ENCODE measurements at places on chromosomes 3 and 15.

DNA sequence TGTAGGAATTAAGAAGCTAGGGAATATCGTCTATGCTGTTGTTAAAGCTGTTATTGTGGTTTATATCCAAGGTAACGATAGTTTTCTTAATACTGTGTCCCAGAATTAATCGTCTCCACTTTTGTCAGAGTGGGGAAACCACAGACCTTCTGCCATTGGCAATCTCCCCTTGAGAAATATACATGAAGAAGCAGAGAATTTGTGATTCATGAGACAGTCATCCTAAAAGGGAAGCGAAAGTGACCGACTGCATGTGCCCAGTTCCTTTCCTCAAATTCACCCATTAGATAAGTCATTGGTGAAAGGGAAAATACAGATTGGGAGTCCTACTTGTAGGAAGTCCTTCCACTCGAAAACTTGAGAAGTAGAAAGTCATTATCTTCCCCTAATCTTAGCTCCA is 26.6 kb downstream of the DIPK2A start:
- peak; percentile 72 for DNase-seq

DNA sequence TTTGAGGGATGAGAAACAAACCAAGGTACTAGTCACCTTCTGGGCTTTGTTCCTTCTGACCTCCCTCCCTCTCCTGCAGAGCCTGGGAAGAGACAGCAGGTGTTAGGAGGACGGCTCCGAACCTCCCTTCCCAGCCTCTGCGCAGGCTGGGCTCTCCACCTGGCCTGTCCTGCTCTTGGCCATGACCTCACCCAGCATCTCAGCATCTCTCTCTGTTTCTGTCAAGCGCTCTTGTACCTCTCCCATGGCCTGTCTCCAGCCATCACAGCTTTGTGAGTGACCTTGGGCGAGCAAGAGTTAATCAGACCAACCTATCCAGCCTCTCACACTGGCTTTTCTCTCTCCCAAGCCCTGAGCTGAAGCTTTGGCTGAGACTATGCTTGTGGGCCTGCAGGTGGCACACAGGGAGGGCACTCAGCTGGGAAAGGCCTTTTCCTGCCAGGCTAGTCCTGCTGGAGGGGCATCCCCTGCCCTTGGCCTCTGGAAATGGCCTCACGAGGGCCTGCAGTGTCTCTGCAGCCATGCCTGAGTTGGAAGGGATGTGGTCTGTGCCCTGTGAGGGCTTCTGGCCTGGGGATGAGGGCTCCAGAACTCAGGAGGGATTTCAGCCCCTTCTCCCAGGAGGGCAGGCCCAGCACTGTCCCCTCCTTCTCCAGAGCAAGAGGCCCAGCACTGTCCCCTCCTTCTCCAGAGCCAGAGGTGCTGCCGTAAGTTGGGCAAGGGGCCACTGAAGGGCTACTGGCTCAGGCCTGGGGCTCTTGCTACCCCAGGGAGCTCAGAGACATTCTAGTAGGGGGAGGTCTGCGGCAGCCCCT is 2.1 kb downstream of the CHST13 start:
- no peak for DNase-seq

DNA sequence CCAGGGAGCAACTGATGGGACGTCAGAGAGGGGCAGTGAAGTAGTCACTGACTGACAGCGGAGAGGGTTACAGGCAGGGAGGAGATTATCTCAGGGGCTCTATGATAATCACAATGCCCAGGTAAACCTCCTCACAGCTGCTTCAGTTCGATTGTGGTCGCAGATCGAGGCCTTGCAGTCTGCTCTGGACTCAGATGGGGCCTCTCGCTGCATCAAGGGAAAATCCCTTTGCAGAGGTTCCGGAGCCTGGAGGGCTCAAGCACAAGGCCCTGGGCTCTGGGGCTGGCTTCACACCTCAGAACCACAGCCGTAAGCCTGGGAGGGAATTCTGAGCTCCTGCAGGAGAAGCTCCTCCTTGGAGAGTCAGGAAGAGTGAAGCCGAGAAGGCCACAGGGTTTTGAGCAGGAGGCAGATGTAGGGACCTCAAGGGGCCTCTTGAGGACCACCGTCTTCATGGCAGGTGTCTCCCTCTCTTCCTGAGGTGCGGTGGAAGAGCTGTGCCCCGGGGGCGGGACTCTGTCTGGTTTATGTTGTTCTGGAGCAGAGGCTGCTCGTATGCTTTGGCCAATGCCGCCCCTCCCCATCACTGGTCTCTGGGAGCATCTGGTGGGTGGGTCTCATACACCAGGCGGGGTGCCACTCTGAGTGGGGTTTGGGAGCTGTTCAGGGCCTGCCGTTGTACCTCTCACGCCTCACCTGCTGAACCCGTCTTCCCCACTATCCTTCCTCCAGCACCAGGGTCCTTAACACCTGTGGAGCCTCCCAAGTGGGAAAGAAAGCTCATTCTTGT is 19.5 kb upstream of the SNRPA1 start:
- no peak for DNase-seq

DNA sequence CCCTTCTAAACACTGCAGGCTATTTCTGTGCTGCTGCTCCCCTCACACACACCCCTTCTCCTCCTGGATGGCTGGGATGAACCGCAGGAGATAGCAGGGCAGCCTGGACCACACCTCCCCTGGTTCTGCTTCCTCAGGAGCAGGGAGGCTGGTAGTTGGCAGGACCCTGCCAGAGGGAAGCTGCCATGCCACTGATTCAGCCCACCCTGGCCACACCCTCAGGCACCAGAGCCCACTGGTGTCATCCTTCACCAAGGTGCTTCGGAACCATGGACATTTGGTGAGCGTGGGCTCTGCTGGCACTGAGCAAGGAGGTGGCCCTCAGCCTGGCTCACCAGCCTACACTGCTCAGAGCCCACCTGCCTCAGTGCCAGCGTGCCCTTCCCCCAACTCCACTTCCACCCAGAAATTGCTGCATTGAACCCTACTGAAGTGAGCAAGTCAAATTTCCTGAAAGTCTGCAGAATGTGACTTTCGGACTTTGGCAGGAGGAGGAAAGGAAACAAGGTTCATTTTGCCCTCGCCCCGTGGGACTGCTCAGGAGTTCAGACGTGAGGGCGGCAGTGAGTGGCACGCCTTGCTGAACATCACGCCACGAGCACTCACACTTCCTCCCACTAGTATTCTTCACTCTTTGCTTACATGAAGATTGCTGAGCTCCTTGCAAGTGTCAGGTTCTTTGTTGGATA is 26.3 kb downstream of the BMF start:
- no peak for DNase-seq

DNA sequence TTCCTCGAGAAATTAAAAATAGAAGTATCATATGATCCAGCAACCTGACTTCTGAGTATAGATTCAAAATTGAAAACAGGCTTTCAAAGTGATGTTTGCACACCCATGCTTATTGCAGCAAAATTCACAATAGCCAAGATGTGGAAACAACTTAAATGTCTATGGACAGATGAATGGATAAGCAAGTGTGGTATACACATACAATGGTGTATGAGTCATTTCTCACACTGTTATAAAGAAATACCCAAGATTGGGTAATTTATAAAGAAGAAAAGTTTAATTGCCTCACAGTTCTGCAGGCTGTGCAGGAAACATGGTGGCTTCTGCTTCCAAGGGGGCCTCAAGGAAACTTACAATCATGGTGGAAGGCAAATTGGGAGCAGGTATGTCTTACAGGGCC is 100.8 kb downstream of the KLF13 start:
- peak; percentile 66 for DNase-seq

DNA sequence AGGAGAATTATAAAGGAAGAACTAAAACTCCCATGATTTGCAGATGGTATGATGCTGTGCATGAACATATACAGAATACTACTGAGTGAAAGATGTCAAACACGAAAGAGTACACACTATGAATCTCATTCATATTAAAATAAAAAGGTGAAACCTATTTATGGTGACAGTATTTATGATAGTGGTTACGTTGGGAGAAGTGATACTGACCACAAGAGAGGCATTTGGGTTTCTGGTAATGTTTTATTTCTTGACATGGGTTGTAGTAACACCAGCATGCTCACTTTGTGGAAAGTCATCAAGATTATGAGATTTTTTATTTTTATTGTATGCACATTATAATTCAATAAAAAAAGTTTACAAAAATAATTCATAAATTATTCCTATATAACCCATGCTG is 324.0 kb downstream of the GAP43 start:
- no peak for DNase-seq

GRCh38 chr3:107540857-107541256 is 18.1 kb downstream of the BBX start:
- DNase-seq = no peak

DNA sequence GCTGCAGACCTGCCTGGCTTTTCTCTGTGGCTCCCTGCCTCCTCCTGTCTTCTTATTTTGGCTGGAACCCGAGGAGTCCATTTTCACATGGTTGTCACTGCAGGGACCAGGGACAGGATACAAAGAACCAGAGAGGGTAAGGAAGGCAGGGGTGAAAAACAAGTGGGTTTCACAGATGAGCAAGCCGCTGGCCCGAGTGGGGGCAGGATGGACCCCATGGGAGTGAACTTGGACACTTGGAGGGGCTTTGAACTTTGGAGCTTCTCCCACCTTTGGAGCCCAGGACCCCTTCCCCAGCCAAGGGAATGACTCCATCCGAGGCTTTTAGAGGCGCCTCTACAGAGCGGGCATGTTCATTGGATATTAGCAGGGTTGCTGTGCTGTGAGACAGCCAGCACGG is 26.9 kb upstream of the ADCY5 start:
- DNase-seq = no peak

- DNase-seq = no peak
Observed at GRCh38 chr3:160330690-160331089, 68.3 kb downstream of the IFT80 start.

DNA sequence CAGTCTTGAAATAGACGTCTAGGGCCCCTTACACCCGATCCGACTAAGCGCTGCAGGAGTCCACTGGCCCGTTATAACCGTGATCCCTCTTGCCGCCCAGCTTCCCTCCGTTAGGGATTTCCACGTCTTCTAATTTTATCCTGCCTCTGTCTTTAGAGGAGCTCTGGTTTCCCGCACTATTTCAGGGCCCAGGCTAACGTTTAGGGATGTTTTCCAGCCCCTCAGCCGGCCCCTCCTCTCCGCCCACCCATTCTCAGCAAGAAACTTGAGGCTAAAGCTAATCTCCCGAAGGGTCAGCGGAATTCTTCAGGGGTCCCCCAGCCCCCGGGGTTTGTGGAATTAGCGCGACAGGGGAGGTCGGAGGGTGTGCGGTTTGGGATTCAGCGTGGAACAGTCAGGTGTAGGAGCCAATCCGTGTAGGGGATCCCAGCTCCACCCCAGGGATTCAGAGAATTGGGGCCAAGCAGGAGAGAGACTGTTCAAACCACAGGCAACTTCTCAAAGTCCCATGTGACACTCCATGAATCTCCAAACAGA is 1.6 kb downstream of the PTX3 start:
- DNase-seq = peak; percentile 42

DNA sequence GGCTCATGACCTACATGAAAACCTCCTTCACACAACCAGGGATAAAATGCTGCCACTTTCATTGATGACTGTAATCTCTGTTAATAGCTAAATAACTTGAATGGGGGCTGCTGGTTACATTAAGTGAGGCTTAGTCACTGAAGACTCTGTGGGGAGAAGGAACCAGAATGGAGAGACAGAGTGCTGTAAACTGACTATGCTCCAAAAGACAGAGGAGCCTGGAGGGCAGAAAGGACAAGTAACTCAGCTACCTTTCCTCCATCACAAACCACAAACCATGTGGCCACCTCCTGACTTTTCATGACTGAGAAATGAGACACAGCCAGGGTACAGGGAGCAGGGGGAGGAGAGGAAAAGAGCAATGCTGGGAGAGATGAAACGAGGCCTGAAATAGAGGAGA is 97.1 kb upstream of the TRIM42 start:
- no peak for DNase-seq

DNA sequence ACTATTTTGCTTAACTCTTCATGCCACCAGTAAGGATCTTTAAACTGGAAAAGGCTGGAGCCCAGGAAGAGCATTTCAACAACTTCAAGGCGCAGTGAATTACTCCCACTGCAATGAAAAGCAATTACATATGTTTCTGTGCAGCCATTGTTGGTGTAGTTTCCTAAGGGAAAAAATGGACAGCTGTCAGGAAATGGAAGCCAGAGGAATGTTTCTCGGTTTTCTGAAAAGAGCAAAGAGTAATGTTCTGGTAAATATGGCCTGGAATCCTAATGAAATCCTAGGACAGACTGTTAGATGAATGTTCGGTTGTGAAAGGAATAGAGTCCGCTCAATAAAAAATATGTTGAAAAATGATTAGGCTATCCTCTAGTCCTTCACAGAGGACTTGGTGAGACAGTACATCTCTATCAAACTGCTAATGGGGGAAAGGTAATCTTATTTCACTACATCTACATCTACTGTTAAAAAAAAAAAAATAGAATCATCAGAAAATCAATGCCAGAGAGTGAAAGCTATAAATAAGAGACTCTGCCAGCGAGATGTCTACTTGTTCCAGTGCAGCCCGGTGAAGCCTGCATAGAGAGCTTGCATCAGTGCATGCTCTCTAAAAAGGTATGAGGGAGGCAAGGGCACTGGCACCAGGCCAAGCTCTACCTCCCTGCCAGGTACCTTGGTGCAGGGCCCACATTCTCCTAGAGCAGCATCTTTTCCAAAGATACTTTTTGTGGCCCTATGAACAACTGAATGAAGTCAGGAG is 68.2 kb upstream of the TJP1 start:
- no peak for DNase-seq

Data from fibroblast of pulmonary artery (primary cell).